ENCODE measurements at places on chromosomes 7 and 10.

DNA sequence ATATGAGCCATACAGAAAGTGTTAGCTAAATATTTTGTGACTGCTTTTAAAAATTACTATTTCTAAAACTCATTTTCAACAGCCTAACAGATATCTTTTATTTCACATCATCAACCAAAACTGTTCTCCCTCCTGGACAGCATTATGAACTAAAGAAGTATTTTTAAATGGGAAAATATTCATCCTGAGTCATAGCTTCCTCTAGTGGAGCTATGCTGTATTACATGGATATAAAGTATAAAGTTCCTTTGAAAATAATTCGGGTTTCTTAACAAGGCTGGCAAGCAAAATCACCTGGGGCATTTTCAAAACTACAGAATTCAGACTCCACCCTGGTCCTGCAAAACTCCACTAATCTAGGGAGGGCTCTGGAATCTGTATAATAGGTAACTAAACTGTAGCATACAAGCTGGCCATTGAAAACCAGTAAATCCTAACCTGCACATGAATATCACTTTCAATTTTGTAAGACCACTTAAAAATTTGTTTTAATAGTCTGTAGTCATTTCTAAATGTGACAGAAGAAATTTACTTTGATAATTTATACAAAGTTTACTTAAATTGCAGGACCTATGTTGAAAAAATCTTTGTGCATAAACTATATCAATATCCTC is 53.5 kb downstream of the SCIN start:
- no peak for DNase-seq

GRCh38 chr10:21826725-21827124 is 176.8 kb downstream of the DNAJC1 start:
- DNase-seq, result no peak

GRCh38 chr7:56009695-56010094 is 41.5 kb downstream of the PSPH start:
- no peak for DNase-seq

DNA sequence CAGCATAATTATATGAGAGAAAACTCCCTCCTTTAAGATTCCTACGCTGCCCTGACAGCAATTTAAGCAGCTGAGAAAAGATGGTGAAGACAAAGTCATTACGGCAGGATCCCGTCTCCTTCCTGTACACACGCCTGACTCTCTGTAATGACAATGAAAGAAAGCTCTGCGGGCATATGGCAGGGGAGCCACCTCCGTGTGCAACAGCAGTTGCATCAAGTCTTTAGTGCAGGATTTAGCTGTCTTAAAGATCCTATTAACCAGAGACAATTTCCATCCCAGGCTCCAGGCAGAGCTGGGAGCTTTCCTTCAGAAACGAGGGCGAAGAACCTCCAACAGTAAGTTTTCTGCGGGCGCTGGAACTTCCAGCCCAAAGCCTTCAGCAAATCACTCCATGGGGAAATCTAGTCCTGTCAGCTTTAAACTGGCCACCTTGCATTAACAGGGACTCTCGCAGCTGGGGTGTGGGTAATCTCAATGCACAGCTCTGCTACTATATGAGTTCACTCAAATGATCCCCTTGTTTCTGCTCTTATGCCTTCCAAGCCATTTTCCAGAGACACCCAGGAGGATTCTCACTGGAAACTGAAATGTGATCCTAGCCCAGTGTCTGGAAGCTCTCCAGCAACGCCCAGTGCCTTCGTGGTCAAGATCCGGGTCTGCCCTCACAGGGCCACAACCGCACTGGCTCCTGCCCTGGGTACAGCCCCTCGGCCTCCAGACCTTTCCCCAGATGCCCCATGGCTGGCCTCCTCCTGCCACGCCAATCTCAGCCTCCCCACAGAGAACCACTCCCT is 74.9 kb downstream of the CTBP2 start:
- DNase-seq, result no peak

GRCh38 chr7:34087892-34088891 is 182.9 kb downstream of the BMPER start:
- no peak for DNase-seq

GRCh38 chr10:5981529-5981928 is 4.2 kb upstream of the IL15RA start:
- no peak for DNase-seq

- no peak for DNase-seq
Observed at GRCh38 chr7:158314394-158314793, 273.2 kb downstream of the PTPRN2 start.

DNA sequence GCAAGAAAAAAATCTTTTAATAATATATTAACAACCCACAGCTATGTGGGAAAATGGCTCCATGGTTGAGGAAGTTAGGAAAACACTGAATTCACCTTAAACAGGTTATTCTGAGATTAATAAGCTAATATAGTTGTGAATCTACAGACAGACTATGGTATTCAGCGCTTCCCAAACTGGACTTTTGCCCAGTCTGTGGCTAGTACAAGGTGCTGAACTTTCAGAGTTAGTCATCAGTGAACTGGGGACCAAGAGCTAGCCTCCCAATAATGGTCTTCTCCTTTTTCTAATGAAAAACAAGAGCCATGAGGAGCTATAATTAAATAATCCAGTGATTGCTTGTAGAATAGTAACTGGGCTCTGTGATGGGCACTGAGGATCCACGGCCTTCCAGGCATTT is 65.3 kb downstream of the FRMPD2 start:
- DNase-seq, result no peak

GRCh38 chr7:68381731-68382130 is 1216.5 kb upstream of the AUTS2 start:
- DNase-seq, result no peak

DNA sequence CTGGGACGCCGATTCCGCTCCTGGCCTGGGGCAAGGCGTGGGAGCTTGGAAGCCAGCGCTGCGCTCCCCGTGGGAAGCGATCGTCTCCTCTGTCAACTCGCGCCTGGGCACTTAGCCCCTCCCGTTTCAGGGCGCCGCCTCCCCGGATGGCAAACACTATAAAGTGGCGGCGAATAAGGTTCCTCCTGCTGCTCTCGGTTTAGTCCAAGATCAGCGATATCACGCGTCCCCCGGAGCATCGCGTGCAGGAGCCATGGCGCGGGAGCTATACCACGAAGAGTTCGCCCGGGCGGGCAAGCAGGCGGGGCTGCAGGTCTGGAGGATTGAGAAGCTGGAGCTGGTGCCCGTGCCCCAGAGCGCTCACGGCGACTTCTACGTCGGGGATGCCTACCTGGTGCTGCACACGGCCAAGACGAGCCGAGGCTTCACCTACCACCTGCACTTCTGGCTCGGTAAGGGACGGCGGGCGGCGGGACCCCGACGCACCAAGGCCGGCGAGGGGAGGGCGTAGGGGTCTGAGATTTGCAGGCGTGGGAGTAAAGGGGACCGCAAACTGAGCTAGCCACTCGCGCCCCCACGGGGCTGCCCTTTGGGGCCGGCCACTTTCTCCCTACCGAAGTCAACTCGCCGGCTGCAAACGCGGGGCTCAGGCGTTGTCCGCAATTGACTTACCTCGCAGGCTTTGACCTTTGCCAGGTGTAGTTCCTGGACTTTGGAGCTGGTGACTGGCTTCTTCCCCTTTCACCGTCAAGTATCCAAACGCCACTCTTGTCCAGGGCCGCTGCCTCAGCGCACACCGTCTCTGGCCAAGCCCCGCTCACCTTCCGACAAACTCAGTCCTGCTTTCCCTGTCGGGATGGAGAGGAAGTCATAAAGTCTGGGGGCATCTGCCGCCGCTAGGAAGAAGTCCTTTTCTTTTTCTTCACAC is at the start of gene SCIN:
Gene SCIN (plus strand): TSS at position 187 of the 928 bp plus-strand sequence. CDS start 67 bp downstream, at position 254.
- DNase-seq, result no peak

- no peak for DNase-seq
Observed at GRCh38 chr7:129896568-129897382, 56.0 kb downstream of the UBE2H start.

- DNase-seq, result no peak
Observed at GRCh38 chr10:116030576-116030975, 242.4 kb downstream of the GFRA1 start.

All from activated CD4-positive, alpha-beta T cell treated with anti-CD3 and anti-CD28 coated beads, Interleukin-2, amount 50 U/mL, for 4 hours (primary cell).